ENCODE measurements at places on chromosomes 6 and 20.
A peak's percentile ranks its signal among the peaks of the same experiment; 100 is the strongest.

DNA sequence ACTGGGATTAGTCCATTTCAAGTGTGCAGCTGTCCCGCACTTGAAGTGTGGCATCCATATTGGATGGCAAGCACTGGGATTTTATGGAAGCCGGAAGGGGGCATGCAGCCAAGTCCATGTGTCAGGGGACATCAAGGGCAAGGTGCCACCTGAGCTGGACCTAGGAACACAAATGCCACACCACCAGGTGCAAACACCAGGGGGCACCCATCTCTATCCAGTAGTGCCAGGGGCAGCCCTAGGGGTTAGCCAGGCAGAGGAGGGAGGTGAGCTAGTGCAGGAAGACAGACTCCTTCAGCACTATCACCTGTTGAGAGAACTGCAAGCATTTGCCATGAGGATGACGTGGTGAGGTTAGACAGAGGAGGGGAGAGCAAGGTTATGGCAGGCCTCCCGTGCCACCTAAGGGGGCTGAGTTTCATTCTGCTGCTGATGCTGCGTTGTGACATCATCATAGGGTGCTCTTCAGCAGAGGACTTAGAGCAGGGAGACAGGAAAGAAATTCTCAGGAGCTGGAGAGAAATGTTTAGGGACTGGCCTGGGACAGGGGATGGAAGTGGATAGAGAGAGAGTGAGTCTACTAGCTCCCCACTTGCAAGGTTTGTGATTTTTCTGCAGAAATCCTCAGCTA lies 192.6 kb upstream of the SLC24A3 start:
- DNase-seq, result no peak

DNA sequence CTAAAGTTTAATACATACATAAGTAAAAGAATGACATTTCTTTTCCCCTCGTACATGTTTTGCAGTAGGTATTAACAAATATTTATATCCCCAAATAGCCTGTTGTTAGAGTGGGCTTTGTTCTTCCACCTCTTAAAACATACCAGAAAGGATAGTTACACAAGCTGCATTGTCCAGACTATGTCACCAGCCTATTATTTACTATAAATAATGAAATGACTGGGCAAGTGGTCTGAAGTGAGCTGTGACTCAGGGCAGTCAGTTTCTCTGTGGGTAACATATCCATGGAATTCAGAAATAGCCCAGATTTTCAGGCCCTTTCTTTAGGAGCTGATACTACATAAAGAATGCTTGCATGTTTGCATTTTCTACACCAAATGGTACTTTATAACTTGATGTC lies 60.1 kb downstream of the FUT9 start:
- no peak for DNase-seq

- DNase-seq, result no peak
Measured at GRCh38 chr20:57013741-57014140, 252.7 kb downstream of the BMP7 start.

GRCh38 chr6:15401769-15402250 lies 155.9 kb downstream of the JARID2 start:
- DNase-seq, result peak; percentile 14

GRCh38 chr6:63465750-63466149 lies 106.5 kb upstream of the LOC128125822 start:
- no peak for DNase-seq

DNA sequence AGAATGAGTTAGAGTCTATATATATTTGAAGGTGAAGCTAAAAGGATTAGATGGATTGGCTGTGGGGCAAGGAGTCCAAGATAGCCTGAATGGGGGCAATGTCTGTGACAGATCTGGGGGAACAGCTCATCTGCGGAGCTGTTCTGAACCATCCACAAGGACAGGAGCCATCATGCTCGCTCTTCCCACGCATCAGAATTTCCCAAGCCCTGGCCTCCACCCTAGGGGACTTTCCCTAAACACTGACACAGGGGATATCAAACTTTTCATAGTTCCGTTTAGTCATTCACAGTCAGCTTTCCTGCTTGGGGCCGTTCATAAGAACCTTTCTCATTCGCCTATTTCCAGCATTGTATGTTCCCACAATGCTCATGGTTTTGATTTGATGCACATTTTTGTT lies 37.6 kb upstream of the CCN6 start:
- DNase-seq, result peak; percentile 65

All from fibroblast of the aortic adventitia (primary cell).